Pulmonary artery endothelial cell (primary cell): ENCODE measurements at places on chromosomes 2 and 18. TPM values are rescaled to one million over a fixed set of nuclear protein-coding genes. Genes with fewer than 3 reads are reported as not detected.

GRCh38 chr2:138515092-138515491, 13.5 kb downstream of the SPOPL start:
- DNase-seq, result no peak

SLC40A1 gene
- total RNA-seq, result 15.6 and 109 TPM in 2 replicates

WDR75 gene
- total RNA-seq, result 82.4 and 89.2 TPM in 2 replicates

- DNase-seq, result no peak
Measured at GRCh38 chr2:241774419-241775222, 2.0 kb upstream of the GAL3ST2 start.

DNA sequence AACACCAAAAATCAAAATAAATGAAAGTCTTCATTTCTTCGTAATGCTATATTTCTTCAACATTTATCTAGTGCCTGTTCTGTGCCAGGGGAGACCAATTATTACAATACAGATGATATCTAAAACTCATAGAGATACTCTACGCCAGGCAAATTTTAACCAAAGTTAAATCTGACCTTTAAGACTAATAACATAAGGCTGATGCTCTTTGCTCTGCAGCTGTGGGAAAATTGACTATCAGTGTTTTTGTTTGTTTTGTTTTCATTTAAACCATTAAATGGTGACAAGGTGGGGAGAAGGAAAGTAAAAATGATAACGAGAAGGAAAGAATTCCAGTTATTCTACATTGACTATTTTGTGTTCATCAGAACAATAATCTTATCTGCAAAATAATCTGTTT, 406.4 kb downstream of the LRP1B start:
- no peak for DNase-seq

GRCh38 chr2:111534910-111535352, 349.1 kb downstream of the ANAPC1 start:
- no peak for DNase-seq

DNA sequence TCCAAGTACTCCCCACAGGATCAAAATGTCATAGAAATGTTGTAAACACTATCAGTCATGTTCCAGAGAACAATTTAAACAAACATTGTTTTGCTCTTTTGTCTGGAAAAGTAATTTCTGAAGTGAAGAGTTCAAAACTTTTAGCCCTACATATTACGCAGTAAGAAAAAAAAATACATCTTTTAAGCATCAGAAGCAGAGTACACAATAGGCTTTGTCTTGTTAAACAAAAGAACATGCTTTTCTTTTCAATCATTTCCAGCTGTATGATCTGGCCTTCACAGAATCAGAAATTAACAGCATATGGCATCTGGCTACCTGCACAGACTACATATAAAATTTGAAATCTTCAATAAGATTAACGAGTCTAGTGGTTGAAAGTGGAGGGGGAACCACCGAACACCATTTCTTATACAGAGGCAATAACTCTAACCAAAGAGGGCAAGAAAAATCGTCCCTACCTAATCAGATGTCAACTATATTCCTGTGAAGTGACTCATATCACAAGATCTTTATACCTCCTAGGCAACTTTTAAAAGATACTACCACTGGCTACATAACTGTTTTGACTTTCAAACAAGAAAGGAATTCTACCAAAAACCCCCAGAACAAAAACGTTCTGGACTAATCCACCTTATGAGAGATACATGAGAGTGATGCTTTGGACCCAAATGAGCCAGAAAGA, 149.3 kb downstream of the EXOC6B start:
- no peak for DNase-seq

DNA sequence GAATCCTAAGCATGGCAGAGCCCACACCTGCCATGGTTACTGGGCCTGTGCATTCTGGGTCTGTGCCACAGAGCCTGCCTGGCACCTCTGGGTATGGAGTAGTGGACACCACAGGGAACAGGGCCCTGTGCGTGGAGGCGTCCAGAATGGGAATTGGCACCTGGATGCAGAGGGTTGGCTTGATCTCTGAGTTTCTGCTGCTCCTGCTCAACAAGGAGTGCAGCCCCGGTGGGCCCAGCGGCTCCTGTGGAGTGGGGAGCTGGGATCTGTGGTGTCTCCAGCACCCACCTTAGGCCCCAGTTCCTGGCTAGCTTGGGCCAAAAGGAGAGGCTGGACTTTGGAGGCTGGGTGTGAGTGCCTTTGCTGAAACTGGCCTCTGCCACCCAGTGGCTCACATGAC, 7.9 kb upstream of the ANKRD62 start:
- DNase-seq, result no peak

DNA sequence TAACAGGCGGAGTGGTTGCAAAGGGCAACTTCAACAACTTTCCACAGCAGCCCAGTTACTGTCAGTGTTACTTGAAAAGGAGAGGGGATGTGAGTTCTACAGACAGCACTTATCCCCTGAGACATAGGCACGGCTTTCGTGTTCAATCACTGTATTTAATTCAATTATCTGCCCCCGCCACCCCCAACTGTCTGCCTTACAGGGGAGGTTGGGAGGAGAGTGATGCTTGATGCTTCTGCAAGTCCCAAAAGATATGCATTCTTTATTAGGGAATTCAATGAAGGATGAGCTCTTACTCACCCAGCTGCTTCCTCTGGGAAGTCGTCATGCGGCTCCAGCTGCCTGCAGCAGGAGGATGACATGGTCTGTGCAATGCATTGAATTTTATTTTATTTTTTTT, 639.9 kb downstream of the DCC start:
- DNase-seq, result no peak

DNA sequence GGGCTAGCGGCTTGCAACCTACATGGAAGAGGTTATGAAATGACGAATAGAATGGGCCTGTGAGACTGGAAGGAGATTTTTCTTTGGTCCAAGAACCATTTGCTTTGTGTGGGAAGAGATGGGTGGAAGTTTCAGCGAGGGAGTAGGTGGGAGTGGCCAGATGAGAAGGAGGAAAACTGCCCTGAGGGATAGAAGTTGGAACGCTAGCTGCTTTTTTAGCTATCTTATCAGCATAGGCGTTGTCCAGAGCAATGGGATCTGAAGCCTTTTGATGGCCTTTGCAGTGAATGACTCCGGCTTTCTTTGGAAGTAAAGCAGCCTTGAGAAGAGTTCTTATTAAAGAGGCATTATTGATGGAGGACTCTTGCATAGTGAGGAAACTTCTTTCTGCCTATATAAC, 52.4 kb downstream of the SPTBN1 start:
- DNase-seq, result no peak

CTNNA2 gene
- not detected in 2 replicates for total RNA-seq

STARD6 gene
- total RNA-seq, result 0.33 TPM in 1 of 2 replicates, not detected in the other

DNA sequence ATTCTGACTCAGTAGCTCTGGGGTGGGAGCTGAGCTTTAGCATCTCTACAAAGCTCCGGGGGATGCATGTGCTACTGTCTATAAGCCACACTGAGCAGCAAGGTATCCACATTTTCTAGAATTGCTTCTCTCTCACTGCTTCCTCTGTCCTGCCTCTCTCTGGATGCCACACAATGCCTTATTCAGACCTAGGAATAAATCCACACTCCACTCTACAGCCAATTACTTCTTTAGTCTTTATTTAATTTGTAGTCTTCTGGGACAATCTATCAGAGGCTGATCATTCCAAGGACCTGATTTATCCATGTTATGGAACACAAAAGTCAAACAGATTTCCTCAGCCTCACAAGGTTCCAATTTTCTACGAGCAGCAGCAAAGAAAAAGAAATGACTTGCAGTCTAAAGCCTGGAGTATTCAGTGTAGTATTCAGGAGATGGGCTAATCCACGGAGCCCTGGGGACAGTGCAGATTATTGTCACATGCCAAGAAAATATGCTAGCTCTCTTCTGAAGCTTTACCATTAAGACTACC, 4.4 kb downstream of the BCL2 start:
- no peak for DNase-seq

GRCh38 chr2:174593574-174594203, 3.9 kb downstream of the WIPF1 start:
- no peak for DNase-seq

POTEJ gene
- total RNA-seq, result 0.04 and 0.07 TPM in 2 replicates

IRS1 gene
- 0.07 TPM in 2 replicates for total RNA-seq

NPC1 gene
- total RNA-seq, result 26.5 and 56.3 TPM in 2 replicates

- peak; percentile 37 for DNase-seq
Measured at GRCh38 chr2:108542071-108542470, 7.8 kb downstream of the LIMS1 start.

DNA sequence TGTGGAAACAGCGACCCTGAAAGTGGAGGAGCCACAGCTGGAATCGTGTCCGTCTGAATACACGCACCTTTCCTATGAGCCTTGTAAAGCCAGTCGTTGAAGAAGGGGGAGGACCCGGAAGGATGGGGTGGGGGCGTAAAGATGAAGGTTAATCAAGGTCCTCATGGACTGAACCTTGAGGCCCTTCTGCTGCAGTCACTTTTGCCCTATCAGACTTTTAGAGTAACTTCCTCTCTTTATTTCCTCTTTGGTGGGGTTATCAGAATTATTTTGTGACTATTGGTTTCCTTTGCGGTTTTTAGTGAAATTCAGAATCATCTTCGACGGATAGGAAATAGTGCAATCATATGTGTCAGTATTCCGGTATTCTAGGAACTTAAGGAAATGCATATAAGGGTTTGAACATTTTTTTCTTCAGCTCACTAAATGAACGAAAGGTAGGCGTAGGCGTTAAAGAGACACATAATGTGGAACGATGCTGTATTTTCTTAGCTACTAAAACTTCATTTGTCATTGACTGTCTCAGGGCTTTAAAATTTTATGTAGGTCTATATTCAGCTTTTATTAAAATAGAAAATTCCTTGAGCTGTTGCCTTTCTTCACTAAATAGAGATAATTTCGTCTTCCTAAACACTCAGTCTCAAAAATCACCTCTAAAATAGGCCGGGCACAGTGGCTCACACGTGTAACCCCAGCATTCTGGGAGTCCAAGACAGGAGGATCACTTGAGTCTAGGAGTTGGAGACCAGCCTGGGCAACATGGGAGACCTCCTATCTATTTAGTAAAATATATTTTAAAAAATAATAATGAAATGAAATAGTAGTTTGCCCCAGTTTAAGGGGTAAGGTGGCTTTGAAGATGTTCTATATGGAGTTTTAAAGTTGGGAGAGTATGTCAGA, 1.4 kb upstream of the YES1 start:
- DNase-seq, result no peak

IL36RN gene
- not detected in 2 replicates for total RNA-seq

GRCh38 chr2:149612122-149612521, 24.5 kb upstream of the MMADHC start:
- DNase-seq, result no peak

CAPN14 gene
- total RNA-seq, result 0.07 TPM in 1 of 2 replicates, not detected in the other

GRCh38 chr2:129673847-129674711, 305.4 kb upstream of the RAB6C start:
- DNase-seq, result no peak

CYP20A1 gene
- 24.8 and 48.0 TPM in 2 replicates for total RNA-seq

- DNase-seq, result no peak
Measured at GRCh38 chr2:168550670-168551069, 94.6 kb downstream of the CERS6 start.

CMPK2 gene
- 0.39 and 0.92 TPM in 2 replicates for total RNA-seq

DNA sequence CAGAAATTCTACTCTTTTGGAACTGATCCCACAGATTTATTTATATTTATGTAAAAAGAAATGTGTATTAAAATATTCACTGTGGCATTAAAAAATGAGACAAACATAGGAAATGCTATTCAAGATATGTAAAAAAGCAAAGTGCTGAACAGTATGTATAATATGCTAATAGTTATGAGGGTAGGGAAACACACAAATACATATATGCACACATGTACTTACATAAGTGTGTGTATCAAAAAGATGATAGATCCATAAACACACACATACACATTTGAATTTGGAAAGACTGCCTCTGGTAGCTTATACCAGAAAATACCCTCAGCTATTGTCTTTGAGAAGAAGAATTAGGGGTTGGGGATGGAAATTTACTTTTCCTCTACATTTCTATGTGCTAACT, 103.2 kb downstream of the MREG start:
- DNase-seq, result no peak

TSPYL6 gene
- not detected in 2 replicates for total RNA-seq

GRCh38 chr2:221104361-221104811, 467.7 kb downstream of the EPHA4 start:
- no peak for DNase-seq

- no peak for DNase-seq
Measured at GRCh38 chr2:96977631-96978195, 8.7 kb downstream of the FAM178B start.
